Activated CD8-positive, alpha-beta T cell treated with anti-CD3 and anti-CD28 coated beads, Interleukin-2, amount 10 ng/mL, durations not matched to agents 7 days and 5 days (primary cell): ENCODE measurements at places on chromosomes 4 and X.

- no peak for DNase-seq
Measured at GRCh38 chr4:4639370-4639769, 97.5 kb upstream of the STX18 start.

- DNase-seq = no peak
Measured at GRCh38 chr4:110347805-110348204, 128.2 kb upstream of the ENPEP start.

DNA sequence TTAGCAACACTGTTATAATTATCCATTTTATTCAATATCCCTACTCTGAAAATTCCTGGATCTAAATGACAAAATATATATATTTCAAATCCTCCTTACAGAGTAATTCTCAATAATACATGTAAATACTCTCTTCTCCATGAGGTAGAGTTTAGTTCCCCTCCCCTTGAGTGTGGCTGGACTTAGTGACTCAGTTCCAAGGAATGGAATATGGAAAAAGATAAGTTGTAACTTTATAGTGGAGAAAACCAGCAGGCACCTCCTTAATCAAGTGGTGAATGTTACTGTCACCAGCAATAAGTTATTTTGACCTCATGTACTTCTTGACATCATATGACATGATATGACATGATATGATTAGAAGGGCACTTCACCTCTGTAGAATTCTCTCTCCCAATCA lies 302.0 kb downstream of the RAB28 start:
- DNase-seq = no peak

DNA sequence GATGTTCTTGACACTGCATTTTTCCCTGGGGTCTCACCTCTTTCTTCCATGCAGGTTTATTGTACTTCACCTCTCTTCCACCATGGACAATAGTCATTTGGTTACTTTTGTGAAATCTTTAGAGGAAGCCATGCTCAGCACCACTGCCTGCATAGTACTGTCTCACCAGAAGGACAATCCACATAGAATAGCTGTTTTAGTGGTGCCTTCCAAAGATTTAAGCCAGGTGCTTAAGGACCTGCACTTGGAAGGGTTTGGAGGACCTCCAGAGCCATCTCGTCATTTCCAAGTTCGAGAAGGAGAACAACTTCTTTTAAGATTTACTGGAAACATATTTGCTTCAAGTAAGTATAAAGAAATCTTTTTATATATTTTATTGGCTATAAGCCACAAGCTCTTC lies 26.7 kb downstream of the DTHD1 start:
- DNase-seq = no peak

DNA sequence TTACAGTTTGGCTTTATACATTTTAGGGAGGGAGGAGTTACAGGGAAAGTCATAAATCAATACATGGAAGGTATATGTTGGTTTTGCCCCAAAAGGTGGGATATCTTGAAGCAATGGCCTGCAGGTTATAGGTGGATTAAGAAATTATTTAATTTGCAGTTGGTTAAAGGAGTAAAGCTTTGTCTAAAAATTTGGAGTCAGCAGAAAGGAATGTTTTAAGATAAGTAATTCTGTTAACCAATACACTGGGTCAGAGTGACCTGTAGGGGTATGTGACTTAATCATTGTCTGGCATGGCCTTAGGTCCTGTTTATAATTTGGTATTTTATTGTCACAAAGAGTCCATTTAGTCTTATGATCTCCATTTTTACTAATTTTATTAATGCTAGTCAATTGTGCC lies 115.0 kb downstream of the AGTR2 start:
- DNase-seq = no peak

DNA sequence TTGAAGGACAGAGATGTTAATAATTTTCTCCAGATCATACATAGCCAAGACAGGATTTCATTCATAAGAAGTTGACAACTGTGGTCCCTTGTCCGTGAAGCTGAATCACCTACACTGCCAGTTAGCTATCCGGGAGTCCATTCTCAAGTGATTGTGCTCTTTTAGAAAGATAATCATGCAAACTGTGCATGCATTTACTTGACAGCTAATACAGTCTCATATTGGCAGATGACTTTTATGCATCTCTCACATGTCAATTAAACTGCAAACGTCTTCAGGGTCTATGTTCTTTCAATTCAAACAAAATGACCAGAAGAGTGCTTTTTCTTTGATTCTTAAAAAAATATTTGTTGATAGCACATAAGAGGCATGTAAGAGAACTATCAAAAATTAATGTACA lies 1572.9 kb downstream of the C4orf33 start:
- no peak for DNase-seq

DNA sequence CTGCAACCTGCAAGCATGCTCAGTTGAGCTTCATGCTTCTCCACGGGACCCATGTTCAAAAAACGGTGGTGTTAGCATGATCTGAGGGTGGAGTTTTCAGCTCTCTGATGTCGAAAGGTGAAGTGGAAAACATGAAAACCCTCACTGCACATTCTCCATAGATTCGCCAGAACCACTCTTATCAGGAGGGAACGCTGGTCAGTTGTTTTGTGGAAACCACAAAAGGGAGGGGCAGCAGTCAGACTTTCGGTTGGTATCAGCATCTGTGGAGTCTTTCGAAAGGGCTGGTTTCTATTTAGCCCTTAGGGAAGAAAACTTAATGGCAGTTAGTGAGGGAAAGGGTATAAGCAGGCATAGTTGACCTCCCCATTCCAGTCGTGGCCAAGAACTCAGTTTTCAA lies 12.6 kb downstream of the PPA2 start:
- no peak for DNase-seq

GRCh38 chrX:132622130-132622529 lies 133.3 kb upstream of the MBNL3 start:
- DNase-seq = peak; percentile 24

- DNase-seq = no peak
Measured at GRCh38 chr4:84578540-84579402, 4.2 kb upstream of the CDS1 start.

DNA sequence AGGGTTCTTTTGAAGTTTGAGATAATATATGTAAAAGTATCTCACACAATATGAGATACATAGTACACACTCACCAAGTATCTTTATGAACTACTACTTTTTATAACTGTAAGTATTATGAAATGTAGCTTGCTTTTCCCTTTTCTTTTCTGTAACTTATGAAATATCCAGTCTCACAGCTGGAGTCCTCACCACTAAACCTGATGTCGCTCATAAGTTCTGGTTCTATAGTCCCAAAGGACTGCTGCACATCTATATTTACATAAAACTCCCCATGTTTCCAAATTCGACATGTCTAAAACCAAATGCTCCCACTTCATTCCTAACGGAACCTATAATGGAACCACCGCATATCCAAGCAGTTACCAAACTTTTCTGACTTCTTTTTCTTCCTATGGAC lies 186.5 kb upstream of the SLC7A11 start:
- DNase-seq = no peak

DNA sequence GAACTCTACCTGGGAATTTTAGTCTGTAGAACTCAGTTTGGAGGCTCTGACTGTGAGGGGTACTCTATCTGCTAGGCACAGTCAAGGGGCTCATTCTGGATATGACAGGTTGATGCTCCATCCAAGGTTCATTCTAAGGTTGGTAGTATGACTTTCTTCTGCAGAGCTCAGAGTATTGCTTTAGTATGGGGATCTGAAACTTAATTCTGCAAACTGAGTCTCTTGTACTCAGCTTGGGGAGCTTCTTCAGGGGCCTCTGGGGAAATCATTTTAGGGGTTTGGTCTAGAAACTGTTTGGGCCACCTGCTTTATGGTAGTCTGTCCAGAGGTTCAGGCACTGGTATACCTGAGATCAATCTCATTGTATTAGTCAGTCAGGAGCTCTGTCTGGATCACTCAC lies 9.7 kb upstream of the TSR2 start:
- no peak for DNase-seq

- DNase-seq = no peak
Measured at GRCh38 chr4:24843096-24843495, 47.7 kb downstream of the SOD3 start.

DNA sequence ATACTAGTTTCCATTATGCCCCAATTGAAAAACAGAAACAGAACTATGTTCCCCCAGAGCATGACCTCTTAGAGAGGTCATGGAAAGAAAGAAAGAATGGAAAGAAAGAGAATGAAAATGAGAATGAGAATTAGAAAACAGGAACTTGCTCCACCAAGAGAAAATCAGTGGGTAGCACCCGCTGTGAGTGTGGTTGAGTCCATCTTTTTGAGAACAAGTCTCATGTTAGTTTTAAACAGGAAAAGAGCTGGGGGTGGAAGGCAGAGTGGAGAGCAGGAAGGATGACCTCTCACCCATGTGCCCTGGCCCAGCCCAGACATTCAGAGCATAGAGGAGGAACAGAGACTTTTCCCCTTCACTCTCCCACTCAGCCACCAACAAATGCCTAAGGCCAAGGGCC lies 4.9 kb downstream of the GSX2 start:
- DNase-seq = no peak

DNA sequence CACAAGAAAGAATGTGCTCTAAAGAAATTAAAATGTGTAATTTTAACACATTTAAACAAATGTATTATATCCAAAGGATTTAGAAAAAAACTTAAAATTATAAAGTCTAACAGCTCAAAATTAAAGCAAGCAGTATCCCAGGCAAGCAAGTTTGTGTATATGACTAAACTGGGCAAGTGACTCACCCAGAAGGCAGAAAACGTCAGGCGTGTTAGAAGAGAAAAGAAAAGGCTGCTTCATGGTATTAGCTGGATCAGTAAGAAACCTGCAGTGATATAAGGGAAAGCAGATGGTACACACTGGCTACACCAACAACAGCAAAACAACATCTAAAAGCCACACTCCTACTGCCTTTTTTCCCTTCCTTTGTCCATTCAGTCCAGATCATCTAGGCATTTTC lies 250.6 kb upstream of the NDST3 start:
- DNase-seq = no peak
